ENCODE measurements at places on chromosomes 4 and X.

DNA sequence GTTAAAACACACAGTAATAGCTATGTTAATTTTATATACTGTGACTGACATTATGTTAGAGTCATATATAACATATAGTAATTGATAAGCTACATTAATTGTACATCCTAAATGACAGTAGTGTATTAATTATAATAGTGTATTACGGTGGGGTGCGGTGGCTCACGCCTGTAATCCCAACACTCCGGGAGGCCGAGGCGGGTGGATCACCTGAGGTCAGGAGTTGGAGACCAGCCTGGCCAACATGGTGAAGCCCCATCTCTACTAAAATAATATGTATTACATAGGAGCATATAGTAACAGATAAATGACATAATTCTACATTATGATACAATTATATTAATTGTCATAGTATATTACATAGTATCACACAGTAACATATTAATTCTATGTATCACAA, 12.2 kb downstream of the ASMTL start:
- DNase-seq, result no peak

DNA sequence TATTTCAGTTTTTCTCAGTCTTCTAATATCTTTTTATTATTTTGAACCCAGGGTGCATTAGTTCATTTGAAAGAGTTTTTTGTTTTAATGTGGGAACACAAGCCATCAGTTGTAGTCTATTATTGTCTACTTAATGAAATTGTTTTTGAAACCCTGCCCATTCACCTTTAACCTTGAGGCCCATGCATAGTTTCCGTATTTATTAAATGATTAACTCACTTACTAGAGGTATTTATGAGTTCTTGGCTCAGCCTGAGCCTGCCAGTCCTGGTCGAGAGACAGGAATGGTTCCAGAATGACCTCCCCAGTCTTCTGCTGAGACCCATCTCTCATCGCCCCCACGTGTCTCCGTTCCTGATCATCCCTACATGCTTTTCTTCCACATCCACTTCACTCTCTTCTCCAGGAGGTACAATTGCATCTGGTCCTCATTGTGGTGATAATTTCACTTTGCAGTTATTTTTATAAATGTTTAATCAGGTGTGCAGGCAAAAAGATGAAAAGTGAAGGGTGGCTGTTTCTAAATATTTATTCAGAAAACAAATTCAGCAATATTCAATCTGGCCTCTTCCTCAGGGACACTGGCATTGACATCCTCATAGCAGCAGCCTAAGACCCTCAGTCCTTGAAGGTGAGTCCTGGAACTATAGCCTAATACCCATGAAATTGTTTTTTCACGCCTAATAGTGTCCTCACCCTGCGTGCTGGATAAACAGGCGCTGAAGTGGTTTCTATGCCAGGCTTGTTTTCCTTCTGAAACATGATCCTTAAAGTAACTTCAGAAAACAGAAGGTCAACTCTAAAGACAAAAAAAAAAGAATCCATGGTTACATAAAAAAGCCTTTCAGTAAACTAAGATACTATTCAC, 112.8 kb downstream of the KDR start:
- DNase-seq, result no peak

GRCh38 chr4:137378821-137379220, 153.5 kb downstream of the PCDH18 start:
- DNase-seq, result no peak

- no peak for DNase-seq
These were observed 17.7 kb downstream of the SLC10A6 start for GRCh38 chr4:86831262-86832130.

DNA sequence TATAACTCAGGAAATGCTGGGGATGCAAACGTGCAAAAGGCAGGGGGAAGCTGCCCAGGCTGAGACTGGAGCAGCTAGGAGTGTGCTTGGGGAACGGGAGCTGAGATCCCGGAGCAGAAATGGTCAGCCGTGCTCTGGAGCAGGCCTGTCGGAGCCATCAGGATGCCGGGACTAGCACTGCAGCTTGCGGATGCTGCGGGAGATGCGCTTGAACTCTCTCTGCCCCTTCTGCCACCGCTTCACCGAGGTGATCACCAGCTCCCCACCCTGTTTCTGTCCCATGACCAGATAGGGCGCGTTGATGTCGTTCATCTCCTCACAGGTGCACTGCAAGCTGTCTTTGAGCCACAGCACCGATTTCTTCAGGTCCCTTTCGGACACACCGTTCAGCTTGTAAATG, 7.6 kb downstream of the SFRP2 start:
- no peak for DNase-seq

DNA sequence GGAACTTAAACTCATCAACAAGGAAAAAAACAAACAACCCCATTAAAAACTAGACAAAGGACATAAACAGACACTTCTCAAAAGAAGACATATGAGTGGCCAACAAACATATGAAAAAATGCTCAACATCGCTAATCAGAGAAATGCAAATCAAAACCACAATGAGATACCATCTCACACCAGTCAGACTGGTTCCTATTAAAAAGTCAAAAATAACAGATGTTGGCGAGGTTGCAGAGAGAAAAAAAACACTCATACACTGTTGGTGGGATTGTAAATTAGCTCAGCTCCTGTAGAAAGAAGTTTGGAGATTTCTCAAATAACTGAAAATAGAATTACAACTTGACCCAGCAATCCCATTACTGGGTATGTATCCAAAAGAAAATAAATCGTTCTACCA, 28.7 kb downstream of the APLN start:
- no peak for DNase-seq

GRCh38 chr4:88765729-88766128, 68.1 kb upstream of the NAP1L5 start:
- DNase-seq, result no peak

GRCh38 chr4:7358100-7358735, 76.5 kb downstream of the PSAPL1 start:
- DNase-seq, result no peak

- no peak for DNase-seq
These were observed 22.4 kb upstream of the UGT2B4 start for GRCh38 chr4:69518102-69518501.

DNA sequence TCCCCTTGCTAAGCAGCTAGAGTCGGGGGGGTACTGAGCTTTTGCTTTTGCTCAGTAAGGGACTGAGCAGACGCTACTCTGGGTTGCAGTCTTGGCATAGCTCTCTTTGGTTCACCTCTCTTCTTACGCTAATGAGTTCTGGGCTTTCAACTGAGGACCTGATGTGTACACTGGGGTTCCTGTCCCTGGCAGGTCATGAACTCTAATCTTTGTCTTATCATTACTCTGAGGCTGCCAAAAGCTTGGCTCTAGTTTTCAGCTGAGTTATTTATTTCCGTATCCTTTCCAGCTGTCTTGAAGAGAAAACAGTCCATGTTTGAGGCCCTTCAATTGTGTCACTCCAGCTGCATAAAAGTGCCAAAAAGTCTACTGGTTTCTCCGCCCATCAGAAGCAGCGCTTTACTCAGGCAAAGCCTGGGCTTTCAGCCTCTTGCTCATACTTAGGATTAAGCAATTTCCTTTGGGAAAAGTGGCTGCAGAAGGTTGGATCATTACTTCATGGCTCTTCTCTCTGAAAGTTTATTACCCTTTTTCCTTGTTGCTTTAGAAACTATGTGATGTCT, 121.0 kb upstream of the STOX2 start:
- DNase-seq, result no peak

- no peak for DNase-seq
These were observed 204.8 kb upstream of the LDB2 start for GRCh38 chr4:17103231-17103630.

DNA sequence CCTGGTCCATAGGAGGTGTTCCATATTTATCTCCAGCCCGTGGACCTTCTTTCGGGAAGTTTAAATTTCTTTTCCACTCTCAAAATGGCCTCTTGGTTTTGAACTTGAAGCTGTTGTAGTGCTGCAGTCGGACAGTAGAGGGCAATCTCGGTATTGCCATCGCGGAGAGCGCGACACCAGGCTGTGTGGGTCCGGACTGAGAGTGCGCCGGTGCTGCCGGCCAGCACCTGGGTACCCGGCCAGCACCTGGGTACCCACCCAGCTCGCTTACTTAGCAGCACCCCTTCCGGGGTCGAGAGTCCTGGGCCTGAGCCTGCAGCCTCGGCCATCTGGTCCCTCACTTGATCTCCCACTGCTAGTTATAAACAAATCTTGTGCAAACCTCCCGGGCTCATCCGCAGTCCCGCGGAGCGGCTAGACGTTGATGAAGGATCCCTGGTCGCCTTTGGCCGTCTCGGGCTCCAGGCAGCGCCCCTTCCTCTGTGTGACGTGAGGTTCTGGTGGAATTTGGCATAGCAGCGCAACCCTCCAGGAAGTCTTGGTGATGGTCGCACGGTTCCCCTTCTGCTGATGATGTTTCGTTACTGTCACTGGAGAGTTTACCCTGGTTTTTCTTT, 18.0 kb downstream of the FAM9A start:
- peak; percentile 1 for DNase-seq

DNA sequence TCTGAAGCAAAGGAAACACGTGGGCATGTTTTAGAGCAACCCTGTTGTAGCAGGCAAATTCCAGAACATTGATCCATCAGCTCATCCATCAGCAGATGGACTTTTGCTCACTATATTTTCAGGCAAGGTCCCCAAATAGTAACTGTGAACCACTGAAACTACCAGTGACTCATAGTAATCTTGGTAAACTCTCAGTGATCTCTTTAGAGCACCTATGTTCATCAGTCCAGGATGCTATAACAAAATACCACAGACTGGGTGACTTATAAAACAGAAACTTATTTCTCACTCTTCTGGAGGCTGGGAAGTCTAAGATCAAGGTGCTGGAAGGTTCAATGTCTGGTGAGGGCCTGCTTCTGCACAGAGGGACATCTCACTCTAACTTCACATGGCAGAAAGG, 28.9 kb upstream of the BTC start:
- no peak for DNase-seq

DNA sequence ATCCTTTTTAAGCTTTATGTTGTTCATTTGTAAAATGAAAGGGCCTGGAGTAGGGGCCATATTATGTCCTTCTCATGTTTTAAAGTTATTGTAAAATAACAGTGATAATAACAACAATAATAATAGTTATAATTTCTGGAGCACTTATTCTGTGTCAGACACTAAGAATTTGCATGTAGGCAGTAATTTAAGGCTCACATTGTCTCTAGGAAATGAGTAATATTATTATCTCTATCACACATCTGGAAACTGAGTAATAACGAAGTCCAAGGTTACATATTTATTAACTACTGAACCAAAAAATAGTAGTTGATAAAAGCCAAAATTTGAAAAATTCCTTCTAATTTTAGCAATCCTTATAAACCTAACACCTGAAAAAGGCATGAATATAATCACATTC, 520.7 kb upstream of the PABPC4L start:
- DNase-seq, result no peak

DNA sequence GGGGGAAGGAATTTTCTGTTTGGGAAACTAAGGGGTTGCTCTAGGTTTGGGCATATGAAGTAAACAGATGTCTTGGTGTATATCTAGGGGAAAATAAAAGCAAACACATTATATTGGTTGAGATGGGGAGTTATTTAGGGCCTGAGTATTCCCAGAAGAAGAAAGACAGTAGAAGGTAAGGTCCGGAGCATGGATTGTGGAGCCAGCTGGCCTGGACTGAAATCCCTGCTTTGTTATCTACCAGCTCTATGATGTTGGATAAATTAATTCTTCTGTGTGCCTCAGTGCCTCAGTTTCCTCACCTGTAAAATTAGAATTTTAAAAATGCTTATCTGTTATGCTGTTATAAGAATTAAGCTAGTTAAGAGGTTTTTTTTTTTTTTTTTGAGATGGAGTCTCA, 272.3 kb upstream of the RPS6KA3 start:
- DNase-seq, result no peak

DNA sequence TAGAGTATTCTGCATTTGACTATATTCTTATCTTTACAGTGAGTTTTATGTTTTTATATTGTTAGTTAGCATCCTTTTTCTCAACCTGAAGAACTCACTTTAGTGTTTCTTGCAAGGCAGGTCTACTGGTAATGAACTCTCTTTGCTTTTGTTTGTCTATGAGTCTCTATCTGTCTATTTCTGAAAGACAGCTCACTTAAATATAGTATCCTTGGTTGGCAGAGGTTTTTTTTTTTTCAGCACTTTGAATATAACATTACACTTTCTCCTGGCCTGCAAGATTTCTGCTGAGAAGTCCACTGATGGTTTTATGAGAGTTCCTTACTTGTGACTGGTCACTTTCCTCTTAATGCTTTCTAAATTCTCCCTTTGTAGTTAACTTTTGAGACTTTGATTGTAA, 32.8 kb upstream of the C4orf54 start:
- DNase-seq, result no peak

DNA sequence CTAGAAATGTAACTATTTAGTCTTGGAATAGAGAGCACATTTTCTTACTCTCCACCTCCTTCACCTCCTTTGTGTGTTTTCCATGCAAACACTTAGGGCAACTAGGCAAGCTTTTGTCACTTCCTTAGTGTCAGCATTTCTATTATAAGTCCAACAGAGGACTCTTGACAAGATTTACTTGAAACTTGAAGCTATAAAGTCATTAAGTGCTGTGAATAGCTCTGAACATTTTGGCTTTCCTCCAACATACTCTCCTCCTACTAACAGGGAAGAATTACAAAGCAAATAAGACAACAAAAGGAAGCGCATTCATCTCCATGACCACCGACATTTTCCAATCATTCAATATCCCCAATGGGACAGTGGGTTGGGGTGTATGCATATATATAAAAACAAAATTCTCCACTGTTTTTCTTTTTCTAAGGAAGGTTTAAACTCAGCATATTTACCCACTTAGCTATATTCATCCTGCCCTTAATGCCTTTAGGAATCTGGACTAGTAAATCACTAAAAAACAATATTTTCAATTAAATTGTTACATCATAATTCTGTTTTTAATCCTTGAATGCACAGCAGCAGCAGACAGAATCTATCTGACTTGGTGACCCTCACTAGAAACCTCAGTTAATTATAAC, 264.6 kb downstream of the SNCA start:
- DNase-seq, result no peak
